ENCODE measurements at places on chromosomes 6 and 20. TPM values are rescaled to one million over a fixed set of nuclear protein-coding genes. Genes with fewer than 3 reads are reported as not detected.

DNA sequence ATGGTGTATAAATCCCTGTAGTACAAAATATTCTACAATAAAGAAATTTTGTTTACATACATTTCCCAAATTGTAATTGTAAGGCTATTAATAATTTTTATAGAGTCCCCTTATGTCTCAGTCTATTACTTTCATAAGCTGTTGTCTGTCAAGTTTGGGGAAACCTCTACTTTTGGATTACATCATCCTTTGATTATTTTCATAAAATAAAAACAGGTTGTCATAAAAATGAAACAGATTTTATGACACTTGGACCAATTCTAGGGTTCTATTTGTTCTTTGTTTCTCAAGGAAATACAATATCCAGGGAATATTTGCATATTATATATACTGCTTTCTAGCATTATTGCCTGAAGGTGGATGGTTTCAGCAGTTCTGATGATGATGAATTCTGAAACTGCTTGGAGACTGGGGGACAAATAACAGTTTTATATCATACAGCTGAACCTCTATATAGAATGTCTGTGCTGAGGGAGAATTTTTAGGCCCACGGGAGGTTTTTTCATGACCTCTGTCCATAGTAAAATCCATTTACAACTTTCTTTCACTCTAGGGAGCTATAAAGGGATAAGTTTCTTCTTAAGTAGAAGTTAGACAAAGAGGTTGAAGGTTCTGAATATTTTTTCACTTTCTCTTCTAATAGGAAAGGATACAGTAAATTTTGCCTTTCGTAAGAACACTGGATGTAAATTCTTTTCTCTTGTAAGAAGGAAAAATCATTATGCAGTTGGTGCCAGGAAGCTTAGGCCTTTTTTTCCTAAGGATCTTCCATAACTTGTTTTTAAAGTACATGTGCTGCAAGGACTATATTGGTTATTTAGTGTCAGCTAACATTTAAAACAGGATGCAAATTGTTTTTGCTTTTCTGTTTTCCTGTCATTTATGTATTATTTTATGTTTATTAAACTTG, 58.0 kb downstream of the CD2AP start:
- no peak for DNase-seq

GRCh38 chr6:1716868-1717267, 107.2 kb downstream of the FOXC1 start:
- no peak for DNase-seq

DNA sequence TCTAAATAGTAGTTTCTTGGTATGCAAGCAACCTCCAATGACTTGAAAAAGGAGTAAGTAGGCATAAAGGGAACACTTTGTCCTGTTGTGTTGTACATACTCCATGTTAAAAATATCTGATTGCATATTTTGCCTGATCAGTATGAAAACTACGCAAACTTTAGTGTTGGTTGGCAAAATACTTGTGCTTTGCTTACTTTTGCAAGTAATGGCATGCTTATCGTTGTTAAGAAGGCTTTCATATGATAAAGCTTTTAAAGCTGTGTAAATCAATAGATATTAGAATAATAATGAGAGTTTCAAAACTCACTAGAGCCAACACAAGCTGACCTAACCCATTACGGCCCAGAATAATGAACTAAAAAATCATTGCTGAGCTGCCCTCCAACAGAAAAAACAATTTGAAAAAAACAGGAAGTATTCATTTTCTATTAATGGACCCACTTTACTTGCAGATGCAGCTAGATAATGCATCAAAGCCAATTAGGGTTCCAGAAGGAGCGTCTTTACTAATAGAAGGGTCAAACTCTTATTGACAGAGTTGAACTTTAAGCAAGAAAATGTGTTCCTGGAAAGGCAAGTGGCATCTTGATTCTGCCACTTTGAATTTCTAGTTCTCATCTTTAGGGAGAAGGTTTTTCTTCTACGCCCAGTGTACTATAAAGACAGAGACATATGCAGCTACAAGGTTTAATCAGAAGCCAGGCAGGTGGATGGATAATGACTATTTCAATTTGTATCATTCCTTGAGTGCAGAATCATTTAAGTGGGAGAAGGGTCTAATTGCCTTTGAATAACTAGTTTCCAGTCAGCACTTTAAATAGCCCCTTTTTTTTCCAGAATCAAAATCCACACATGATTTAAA, 82.2 kb downstream of the SNAP25 start:
- DNase-seq: no peak

- DNase-seq: no peak
Observed at GRCh38 chr6:81630719-81631118, 121.8 kb downstream of the TENT5A start.

DNA sequence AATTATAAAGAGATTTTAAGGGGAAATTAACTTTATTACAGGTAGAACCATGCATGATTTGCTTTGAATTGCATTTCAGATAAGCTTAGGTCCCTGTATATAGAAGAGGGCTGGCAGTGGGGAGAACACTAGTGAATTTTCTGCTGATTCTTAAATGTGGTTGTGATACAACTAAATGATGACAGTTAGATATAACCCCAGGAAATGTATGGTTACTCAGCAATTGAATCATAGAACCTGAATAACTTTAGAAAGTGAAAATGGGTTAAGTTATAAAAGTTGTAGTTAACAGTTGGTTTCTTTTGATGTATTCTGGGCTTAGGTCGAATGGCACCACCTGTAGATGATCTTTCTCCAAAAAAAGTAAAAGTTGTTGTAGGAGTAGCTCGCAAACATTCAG, 70.1 kb downstream of the PHF3 start:
- no peak for DNase-seq

- DNase-seq: no peak
Observed at GRCh38 chr20:9119776-9120175, 50.9 kb downstream of the PLCB4 start.

GRCh38 chr20:3595541-3595940, 67.7 kb downstream of the GFRA4 start:
- DNase-seq: no peak

- DNase-seq: no peak
Observed at GRCh38 chr6:8170245-8170644, 67.9 kb upstream of the EEF1E1 start.

GRCh38 chr20:54038961-54039360, 31.4 kb downstream of the BCAS1 start:
- no peak for DNase-seq

DNA sequence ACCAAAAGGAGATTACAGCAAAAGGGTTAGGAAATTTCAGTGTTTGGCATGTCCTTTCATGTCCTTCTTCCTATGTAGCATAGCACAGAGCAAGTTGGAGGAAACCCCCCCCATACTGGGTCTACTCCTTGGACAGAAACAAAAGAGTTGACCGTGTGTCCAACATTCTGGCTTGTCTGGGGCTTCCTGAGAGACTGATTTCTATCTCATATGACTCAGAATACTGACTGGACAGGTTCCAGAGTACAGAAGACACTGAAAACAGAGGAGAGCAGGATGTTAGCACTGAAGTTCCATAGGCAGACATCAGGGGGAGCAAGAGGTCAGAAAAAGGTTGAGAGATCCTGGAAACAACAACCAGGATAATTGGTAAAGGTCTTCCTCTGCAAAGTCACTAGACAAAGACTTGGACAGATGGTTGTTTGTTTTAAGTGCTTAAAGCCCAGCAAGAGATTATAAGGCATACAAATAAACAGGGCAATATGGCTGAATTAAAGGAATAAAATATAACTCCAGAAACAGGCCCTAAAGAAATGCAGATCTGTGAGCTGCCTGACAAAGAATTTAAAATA, 48.4 kb downstream of the USP49 start:
- peak; percentile 69 for DNase-seq

DNA sequence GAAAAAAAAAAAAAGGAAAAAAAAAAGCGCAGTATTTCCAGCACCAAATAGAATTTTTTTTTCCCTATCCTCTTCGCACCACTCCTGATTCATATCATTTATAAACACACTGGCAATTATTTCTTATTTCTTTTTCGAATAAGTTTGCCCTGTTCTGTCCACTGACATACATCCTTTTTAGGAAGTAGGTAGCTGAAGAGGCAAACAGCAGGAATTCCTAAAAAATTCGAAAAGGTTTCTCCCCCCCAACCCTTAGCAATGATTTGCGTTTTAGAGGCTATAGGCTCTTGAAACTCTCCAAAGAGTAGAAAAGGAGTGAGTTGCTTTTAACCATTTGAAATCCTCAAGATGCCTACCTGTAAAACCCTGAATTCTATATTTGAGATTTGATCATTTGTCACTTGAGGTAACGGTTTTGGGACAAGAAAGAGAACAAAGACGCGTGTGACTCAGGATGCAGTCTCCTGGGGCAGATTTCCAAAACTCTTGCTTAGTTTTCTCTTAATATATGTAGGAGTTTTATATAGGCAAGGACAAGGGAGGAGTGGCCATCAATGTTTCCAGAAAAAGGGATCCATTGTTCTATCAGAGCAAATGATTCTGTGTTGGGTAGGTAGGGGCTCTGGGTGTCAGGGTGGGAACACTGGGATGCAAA, 531 bp upstream of the CCN2 start:
- no peak for DNase-seq

GRCh38 chr6:33116417-33116816, 40.6 kb downstream of the HLA-DPB1 start:
- no peak for DNase-seq

DNA sequence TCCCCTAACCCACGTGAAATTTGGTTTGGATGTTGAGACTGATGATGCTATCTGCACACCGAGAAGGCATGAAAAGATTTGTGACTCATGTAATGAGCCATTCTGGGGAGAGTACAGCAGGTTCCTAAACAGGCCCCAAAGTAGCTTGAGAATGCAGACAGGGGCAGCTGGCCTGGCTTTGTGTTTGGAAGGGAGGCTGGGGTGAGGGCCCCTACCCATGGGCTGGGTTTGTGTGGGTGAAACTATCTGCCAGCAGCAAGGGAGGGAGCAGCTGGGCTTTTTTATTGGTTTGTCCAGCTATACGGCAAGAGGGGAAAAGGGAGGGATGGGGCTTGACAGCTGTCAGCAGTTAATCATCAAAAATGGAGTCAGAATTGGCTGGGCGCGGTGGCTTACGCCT, 87.0 kb upstream of the RNF24 start:
- no peak for DNase-seq

DNA sequence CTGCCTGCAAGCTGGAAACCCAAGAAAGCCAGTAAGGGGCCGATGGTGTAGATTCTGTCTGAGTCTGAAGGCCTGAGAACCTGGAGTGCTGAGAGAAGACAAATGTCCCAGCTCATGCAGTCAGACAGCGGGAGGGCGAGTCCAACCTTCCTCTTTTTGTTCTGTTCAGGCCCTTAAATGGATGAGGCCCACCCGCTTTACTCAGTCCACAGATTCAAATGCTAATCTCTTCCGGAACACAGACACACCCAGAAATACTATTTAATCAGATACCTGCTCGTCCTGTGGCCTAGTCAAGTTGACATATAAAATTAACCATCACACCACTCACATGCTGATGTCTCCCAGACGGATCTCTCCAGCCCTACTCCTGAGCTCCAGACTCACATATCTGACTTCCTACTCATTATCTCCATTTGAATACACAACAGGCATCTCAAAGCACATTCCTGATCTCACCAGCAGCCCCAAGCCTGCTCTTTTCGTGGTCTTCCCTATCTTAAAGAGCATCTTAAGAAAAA, 26.7 kb upstream of the SRC start:
- no peak for DNase-seq

DNA sequence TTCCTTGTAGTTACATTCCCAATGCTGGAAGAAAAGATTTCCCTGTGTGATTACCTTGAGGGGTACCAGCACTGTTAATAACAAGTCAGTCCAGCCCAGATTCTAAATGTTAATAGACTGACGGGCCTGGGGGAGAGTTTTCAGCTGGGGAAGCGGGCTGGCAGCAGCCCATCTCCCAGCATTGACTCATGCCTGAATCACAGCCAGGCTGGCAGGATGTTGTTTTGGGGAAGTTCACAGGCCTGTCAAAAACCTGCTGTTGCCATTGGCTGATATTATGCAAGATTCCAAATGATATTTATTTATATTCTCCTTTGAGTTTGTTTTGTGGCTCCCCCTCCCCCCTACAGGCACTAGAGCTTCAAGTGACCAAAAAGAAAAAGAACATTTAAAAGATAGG, 213.9 kb upstream of the CNR1 start:
- DNase-seq: no peak

- DNase-seq: no peak
Observed at GRCh38 chr6:135703007-135703406, 148.5 kb upstream of the PDE7B start.

DNA sequence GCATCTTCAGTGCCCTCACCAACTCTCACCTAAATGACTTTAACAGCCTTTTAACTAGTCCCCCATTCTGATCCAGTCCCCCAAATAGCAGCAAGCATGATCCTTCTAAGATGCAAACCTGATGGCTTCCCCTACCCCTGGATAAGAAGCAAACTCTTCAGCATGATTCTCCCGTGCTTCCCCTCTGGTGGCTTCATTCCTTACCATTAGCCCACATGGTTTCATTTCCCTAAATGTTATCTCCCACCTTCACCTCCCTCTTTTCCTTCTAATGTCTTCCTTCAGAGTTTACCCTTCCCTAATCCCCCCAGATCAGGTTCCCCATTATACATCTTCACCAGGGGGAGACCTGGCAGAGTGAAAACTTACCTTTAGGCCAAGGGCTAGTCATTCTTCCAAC, 4.0 kb upstream of the RAB5IF start:
- no peak for DNase-seq

DNA sequence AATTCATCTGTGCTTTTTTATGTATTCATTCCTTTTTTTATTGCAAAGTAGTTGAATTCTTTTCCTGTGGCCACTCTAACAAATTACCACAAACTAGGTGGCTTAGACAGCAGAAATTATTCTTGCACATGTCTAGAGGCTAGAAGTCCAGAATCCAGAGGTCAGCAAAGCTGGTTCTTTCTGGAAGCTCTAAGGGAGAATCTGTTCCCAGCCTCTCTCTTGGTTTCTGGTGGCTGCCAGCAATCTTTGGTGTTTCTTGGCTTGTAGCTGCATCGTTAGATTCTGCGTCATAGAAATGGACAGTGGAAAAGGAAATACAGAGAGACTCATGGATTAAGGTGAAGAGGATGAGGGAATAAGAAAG, 39.3 kb downstream of the GSTA2 start:
- DNase-seq: no peak

GRCh38 chr6:21360336-21360735, 233.2 kb upstream of the SOX4 start:
- DNase-seq: no peak

DNA sequence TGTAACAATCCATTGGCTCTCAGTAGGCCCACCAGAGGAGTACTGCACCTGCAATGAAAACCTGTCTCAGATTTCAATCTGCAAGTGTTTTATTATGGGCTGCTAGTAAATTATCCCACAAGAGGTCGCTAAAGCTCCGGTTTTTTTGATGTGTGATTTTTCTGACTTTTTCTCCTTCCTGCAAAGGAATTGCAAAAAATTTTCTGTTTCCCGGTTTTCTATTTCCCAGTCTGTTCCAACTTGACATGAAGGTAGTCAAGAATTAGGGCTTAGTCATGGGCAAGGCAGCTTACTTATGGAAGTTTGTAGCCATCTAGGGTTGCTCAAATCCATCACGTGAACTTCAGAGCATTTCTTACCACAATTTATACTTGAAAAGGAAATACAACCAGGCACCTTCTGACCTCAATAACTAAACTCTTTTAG, 38.5 kb upstream of the AHI1 start:
- DNase-seq: peak; percentile 37

GRCh38 chr6:74161380-74161779, 465.4 kb downstream of the CD109 start:
- DNase-seq: no peak

Gene SLC32A1
- total RNA-seq: not detected

Gene RANBP9
- total RNA-seq: 56.1 TPM

Gene MATN4
- 0.17 TPM for total RNA-seq

Gene TCP11
- not detected for total RNA-seq

Gene SYNDIG1
- total RNA-seq: not detected

Gene PHACTR3
- not detected for total RNA-seq

Gene NFYA
- 36.9 TPM for total RNA-seq

Gene BNIP5
- not detected for total RNA-seq

Gene C6orf58
- total RNA-seq: not detected

Gene RIN2
- not detected for total RNA-seq

Data from activated CD4-positive, alpha-beta T cell treated with anti-CD3 and anti-CD28 coated beads, Interleukin-2, amount 10 ng/mL, durations not matched to agents 7 days and 5 days (primary cell).